Activated CD8-positive, alpha-beta memory T cell treated with anti-CD3 and anti-CD28 coated beads for 1 hour (primary cell): ENCODE measurements at places on chromosomes 5 and 9.

DNA sequence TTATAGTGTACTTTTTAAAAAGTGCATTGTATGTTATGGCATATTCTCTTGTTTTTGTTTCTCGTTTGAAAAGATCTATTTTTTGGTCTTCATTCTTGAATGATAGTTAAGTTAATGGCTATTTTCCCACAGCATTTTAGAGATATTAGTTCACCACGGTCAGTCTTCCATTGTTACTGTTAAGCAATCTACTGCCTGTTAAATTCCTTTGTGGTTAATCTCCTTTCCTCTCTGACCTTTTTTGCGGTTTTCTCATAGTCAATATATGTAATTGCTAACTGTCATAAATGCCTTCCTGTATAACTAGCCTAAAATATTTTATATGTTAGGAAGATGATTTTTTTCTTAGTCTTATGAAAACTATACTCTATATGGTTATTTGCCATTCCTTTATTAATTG, 250.8 kb upstream of the FBXL7 start:
- DNase-seq = no peak

- DNase-seq = peak; percentile 8
These were observed at the start of gene RASGRF2 for GRCh38 chr5:80959768-80960442. TSS of gene RASGRF2 (plus strand) at chr5:80960363. CDS start at chr5:80960739, 376 bp downstream.

DNA sequence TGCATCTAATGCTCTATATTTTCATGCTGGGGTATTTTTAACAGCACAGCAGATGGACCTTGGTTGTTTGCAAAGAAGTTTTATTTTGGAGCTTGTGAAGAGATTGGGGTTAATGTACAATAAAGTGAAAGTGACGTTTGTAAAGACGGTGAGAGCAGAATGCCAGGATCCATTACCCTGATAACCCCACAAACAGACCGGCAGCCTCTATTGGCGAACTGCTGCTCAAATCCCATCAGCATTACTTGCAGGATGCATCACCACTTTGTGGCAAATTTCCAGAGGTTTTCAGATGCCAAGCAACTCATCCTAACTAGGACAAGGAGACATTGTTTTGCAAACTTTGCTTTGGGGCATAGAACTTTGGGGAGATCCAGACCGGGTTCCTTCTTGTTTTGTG, 383.3 kb upstream of the ZNF462 start:
- no peak for DNase-seq

DNA sequence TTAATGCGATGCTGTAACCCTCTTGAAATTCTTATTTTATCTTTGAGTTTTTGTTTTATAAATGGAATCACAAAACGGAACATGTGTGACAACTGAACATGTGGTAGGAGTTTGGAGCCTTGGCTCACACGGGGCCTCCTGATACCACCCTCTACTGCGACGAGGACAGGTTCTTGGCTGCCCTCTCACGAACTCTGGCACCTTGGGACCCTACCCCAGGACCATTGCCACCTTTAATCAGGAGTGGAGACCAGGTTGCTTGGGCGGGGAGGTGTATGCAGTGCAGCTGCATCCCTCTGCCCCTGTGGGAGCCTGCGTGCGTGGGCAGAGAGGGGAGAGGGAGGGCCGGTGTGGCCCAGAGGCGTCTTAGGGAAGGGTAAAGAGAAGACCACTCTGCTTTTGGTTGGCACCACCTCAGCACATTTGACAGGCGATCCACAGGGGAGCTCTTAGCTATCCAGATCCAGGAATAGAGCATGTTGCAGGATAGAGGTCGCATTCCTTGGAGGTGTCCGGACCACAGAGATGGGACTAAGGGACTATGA, 753.9 kb upstream of the PTPRD start:
- DNase-seq = no peak

GRCh38 chr5:110496276-110496675, 230.2 kb downstream of the TMEM232 start:
- no peak for DNase-seq

DNA sequence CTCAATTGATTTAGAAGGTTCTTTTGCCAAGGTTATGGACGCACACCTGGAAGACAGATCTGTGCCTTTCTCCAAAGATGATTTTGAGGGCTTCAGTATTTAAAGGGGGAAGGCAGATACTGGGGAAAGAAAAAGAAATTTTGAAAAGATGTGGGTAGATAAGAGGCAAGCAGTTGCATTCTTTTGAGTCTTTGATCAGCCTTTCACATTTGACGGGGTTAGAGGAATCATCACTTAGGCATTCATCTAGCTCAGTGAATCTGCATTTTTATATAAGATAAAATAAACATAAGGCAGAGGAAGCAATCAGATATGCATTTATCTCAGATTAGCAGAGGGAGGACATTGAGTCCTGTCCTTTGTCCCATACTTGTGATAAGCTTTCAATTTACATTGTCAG, 243.4 kb upstream of the RAI14 start:
- no peak for DNase-seq

DNA sequence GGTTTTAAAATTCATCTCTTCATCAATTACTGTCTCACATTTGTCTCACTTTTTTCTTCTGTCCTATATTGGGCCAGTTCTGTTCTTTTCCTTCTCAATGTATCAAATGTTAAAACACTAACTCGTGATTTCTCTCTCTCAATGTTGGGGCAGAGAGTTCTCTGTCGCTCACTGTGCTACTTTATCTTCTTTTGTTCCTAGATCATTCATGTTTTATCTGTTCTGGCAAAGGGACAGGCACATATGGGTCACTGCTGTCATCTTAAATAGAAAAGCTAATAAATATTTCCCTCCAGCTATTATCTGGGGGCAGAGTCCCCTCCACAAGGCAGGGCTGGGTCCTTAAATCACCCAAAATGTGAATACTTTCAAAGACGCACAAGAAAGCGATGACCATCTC, 214.0 kb downstream of the PTTG1 start:
- DNase-seq = no peak

- DNase-seq = no peak
These were observed 225.9 kb downstream of the RFX3 start for GRCh38 chr9:3299872-3300271.

GRCh38 chr5:78747055-78747454, 98.5 kb upstream of the LHFPL2 start:
- no peak for DNase-seq

DNA sequence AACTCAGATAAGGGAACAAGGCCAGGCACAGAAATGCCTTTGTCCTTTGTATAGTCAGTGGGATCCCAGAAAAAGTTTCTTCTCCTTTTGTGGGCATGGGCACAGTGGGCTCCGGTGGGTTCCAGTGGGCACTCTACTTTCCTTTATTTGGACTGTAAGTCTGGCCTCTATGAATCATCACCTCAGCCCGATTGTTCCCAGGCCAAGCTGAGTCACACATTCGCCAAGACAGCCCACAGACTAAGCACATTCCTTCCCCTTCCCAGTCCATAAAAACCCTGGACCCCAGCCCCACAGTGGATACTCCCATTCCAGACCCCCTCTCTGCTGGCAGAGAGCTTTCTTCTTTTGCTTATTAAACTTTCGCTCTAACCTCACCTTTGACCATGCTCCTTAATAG, 165.0 kb downstream of the FBXL17 start:
- no peak for DNase-seq

DNA sequence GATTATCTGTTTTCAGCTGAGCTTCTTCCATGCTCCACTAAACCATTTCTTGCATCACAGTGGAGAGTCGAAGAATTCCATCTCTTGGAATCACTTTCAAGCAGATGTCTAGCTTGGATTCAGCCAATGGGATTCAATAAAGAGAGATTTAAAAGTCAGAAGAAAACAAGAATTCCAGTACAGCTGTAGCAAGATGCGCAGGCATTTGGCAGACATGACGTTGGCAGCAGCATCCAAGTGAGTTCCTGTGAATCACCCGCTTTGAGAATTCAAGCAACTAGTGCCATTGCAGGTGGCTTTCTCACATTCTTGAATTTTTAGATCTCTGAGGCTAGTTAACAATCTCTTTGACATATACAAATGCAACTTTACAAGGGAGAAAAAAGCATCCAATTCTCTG, 467.0 kb downstream of the CDH10 start:
- DNase-seq = no peak

- DNase-seq = no peak
These were observed 74.9 kb upstream of the HTR4 start for GRCh38 chr5:148729182-148729581.

GRCh38 chr5:58842852-58843251, 260.0 kb downstream of the RAB3C start:
- DNase-seq = no peak

DNA sequence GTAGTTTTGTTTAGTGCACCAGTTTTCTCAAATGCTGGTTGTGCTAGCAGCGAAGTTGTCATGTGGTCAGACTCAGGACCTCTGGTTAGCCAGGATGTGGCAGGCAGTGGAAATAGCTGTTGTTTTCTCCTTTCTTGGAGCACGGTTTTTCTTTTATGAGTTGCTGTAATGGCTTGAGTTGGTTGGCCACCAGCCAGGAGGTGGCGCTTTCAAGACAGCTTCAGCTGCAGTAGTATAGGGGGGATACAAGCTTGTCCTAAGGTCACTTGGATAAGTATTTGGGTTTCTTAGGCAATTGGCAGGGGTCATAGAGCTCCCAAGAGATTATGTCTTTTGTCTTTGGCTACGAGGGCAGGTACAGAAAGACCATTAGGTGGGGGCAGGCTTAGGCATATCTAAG, 274.2 kb upstream of the TARS1 start:
- DNase-seq = no peak

DNA sequence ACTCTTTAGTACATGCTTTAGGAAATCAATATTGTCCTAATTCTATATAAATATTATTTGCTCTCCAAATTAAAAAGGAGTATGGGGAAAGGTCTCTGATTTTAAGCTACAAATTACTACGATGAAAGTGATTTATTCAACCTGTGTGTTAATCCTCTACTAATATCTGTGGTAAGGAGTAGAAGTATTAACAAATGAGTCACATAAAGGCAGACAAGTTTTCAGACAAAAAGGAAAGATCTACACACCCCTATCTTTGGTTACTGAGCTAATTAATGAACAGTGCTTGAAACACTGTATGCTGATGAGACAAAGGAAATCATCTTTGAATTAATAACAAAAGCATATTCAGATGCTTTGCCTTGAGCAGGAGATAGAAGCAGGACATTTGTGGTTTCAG, 15.9 kb downstream of the LOX start:
- no peak for DNase-seq

DNA sequence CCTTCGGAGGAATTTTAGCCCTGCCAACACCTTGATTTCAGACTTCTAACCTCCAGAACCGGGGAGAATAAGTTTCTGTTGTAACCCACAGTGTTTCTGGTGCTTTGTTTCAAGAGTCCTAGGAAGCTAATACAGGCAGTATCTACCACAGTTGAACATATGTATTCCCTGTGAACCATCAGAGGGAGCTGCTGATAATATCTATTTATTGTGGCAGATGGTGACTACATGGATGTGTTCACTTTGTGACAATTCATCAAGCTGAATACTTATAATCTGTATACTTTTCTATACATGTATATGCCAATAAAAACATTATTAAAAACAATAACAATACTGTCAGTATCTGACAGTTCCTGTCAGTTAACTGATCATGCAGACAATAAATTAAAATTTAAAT, 137.2 kb upstream of the GNA14 start:
- no peak for DNase-seq

DNA sequence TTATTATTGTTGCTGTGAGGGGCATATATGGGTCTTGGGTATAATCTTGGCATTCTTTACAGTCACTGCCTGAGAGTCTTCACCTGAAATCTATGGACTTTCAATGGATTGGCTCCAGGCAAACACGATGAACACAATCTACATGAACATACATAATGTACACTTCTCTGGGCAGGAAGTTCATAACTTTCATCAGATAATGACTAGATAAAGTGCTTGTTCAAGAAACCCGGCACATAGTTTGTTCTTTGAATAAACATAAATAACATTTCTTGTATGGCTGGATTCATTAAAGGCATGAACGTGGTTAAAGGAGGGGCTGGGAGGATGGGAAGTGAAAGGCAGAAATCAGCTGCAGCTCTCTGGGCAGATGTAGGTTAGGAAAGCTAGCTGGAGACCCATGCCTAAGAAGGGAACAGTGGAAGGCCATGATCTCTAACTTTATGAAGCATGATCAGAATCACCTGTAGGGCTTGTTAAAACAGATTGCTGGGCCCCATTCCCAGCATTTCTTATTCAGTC, 306.9 kb upstream of the EFNA5 start:
- DNase-seq = no peak

DNA sequence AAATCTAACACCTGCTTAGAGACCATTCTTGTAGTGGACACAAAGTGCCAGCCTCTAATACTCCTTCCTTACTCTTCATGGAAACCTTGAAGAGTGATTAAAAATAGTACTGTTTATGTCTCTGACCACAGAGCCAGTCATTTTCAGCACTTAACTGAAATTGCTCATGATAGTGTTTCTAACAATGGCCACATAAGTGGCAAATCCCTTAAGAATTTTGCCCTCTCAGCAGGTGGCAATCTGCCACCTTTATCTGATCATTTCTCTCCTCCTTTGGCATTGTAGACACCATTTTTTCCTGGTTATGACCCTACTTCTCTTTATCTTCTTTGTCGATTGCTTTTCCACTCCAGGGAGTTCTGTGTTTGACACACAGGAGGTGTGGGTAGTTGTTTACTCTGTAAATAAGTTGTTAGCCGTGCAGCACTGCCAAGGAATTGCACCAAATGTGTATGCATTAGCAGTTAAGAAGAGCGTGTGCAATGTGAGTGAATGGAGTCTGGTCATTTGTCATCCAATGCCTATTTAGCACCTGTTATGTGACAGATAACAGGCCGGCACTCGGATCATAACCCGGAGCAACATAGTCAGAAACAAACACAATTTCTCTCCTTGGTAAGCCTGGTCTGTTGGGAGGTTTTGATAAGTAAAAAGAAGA, 36.8 kb upstream of the STARD4 start:
- DNase-seq = no peak

DNA sequence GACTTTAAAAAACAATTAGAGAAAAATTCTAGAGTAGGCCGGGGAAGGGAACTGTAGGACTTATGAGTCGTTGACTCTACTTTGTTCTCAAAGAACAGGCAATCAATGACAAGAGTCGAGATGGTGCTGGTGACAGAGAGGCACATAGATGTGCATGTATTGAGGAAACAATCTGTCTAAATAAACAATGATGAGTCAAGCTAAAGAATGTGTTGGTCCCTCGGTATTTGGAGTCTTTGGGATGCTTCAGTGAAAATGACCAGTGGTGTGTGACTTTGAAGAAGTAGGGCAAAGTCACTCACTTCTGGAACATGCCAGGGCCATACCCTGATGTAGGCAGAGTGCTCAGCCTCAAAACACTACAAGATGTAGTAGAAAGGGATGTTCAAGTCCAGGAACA, 288.1 kb upstream of the PANK3 start:
- no peak for DNase-seq

DNA sequence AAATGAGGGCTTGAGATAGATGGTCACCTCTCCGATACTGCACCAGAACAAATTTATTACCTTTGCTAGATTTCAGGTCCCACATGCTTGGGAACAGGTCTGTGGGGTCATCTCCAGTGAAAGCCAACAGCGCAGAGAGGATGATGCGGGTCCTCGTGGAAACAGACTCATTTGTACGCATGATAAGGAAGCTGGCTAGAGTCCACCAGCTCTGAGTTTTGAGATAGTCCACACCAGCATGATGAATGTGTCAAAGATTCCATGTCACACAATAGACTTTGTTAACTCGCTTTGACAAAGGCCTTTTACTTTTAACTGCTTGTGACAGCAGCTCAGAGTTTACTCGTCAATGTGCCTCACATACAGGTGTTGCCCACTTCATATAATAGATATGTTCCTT, 105.4 kb upstream of the TBCA start:
- no peak for DNase-seq

GRCh38 chr9:137160716-137161557, 8.9 kb downstream of the LRRC26 start:
- DNase-seq = no peak

- DNase-seq = no peak
These were observed 7.0 kb upstream of the IL12B start for GRCh38 chr5:159337016-159337955.
